ENCODE measurements at places on chromosomes 3 and 15. TPM values are rescaled to one million over a fixed set of nuclear protein-coding genes. Genes with fewer than 3 reads are reported as not detected.

DNA sequence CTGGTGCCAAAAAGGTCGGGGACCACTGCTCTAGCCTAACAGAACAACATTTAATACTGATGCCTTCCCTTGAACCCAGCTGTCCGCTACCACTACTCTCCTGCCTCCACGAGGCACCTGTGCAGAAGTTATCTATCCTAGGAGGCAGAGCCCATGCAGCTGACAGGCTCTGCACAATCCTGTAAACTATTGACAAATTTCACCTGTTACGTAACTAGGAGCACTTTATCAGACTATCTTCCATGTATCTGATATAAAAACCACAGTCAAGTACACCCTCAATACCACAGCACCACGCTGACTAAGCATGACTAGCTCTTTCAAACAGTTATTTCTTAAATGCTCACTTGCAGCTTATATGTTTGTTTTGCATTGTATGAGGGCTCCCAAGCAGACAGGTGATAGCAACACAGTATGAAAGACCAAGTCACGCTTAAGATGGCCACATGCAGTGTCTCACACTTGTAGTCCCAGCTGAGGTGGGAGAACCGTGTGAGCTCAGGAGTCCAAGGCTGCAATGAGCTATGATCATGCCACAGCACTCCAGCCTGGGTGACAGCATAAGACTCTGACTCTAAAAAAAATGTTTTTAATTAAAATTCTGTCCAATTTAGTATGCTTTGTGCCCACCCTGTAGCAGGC lies 4.5 kb upstream of the IL17RC start:
- DNase-seq: no peak

The GABRR3 gene
- not detected for total RNA-seq

DNA sequence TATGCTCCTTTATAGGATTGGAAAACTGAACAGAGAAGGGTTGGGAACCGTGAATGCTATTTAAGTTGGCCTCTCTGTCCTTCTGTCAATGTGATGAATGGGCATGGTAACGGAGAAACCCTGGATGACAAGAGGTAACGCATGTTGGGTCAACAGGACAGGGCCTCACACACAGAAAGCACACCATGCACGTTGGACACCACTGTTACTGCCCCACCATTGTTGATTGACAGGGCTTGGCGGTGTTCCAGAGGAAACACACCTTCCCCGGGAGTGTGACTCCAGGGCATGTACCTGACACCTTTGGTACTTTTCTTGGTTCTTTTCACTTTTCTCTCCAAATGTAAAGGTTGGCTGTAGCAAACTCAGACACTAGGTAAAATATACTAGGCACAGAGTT lies 548.5 kb downstream of the OCA2 start:
- no peak for DNase-seq

- no peak for DNase-seq
Measured at GRCh38 chr15:69919816-69920215, 177.9 kb downstream of the TLE3 start.

DNA sequence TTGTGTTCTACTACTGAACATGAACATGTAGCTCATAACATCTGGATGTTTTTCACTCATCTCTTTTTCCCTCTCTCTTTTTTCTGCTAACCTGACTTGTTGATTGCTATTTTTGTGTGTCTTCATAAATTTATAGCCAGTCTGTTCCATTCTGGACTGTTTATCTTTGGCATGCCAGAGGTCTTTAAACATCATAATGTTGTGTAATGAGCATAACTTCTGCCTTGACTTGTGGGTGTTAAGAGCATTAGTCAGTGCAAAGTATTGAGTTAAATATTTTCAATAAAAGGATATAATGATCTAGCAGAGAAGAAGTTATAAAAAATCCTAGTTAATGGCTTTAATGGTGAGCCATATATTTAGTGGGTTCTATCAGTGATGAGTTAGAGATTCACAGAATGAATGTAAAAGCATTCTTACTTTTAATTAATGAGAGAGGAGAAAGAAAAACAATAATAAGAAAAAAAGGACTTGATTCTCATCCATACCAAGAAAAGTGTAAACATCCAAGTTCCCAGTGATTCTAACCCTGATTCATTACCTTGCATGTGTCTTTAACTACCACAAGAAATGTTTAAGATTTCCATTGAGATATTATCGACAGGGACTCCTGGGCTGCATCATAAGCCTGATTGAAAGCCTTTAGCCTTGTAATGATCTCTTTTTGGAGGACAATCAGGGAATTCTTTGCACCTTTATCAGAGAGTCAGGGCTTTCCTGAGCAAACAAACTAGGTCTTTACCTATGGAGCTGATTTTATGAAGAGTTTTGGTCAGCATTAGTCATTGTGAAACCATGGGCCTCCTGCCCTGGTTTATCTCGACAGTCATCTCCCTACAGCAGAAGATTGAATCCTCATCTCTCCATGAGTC lies 22.9 kb downstream of the MITF start:
- DNase-seq: no peak

- no peak for DNase-seq
Measured at GRCh38 chr3:55591888-55592287, 104.8 kb upstream of the WNT5A start.

DNA sequence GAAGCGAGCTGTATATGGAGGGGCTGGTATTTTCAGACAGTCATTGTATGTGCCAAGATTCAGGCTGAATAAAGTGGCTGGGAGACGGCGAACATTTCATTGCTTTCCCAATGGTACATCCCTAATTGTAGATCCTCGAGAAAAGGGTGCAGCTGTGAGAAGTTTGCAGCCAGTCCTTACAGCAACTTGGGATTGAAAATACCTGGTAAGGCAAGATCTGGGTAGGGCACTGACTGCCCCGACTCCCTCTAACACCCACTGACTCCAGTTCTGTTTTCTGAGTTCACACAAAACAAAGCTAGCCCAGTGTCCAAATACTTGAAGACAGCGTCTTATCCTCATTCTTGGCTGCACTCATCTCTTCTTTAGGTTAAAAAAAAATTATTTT lies 63.7 kb downstream of the EDEM1 start:
- no peak for DNase-seq

The FES gene
- total RNA-seq: 8.6 TPM

- DNase-seq: no peak
Measured at GRCh38 chr3:24128199-24129005, 183.3 kb downstream of the NR1D2 start.

DNA sequence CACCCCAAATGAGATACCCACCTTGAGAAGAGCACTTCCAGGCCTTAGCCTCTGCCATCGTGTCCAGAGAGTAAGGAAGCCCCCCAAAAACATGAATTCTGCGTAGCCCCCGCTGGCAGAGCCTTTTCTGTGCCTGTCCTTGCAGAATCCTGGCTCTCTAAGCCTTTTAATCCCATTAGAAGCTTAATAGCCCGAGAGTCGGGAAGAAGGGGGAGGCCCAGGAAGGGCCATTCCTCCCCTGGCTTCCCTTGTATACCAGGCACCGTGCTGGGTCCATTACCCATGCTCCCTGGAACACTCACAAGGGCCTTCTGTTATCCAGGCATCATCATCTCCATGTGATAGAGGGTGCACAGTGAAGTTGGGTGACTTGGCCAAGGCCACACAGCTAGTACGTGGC lies 7.1 kb downstream of the SPTBN5 start:
- DNase-seq: no peak

DNA sequence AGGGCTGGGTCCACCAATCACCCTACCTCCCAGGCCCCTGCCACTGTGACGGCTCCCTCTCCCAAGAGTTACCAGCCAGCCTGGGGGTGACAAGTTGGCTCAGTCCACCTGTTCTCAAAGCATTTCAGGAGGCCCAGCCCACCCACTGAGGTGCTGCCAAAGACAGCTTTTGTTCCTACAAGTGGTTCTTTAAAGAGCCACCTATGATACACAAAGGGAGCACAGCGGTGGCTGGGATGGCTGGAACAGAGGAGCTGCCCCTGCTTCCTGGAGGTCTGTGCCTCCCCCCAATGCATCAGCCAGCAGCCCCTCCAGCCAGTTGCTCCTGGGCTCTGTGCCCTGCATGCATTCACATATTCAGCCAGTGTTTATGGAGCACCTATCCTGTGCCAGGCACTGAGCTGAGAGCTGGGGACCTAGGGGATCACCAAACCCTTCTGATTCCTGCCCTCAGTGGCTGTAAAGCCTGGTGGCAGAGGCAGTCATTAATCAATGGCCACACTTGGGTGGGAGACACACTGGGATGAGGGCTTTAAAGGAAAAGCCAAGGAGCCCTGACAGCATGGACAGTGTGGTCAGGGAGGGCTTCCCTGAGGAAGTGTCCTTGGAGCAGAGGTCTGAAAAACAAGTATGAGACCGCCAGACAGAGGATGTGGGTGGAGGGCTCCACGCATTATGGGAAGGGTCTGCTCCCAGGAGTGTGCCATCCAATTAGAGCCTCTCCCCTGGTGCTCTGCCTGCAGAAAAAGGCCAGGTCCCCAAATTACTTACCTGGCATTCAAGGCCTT lies 107.1 kb upstream of the LINGO1 start:
- DNase-seq: no peak

DNA sequence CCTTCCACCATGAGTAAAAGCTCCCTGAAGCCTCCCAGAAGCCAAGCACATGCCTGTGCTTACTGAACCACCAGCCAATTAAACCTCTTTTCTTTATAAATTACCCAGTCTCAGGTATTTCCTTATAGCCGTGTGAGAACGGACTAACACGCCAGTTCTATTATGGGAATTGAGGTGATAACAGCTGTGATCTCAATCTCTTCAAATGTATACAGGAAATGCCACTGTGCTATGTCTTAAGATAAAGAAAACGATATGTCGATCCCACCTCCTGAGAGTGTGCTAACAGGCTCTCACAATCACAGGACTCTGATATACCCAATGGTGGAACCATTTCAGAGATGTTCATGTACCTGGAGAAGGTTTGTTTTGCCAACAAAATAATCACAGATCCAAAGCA lies 26.2 kb downstream of the CHSY1 start:
- no peak for DNase-seq

The TTC21A gene
- total RNA-seq: 3.8 TPM

GRCh38 chr3:53129344-53129743 lies 891 bp downstream of the RFT1 start:
- no peak for DNase-seq
